ENCODE measurements at places on chromosomes 3 and 15. TPM values are rescaled to one million over a fixed set of nuclear protein-coding genes. Genes with fewer than 3 reads are reported as not detected.

The SKOR1 gene
- 20.1 TPM for polyA plus RNA-seq

The RBPMS2 gene
- 4.0 TPM for polyA plus RNA-seq

The ARNT2 gene
- 130 TPM for polyA plus RNA-seq

The POLG gene
- 44.7 TPM for polyA plus RNA-seq

The ANKDD1A gene
- 21.0 TPM for polyA plus RNA-seq

The GPR27 gene
- 32.9 TPM for polyA plus RNA-seq

The CCDC39 gene
- 8.4 TPM for polyA plus RNA-seq

The TMEM212 gene
- 0.57 TPM for polyA plus RNA-seq

The RBMS3 gene
- polyA plus RNA-seq, result 35.4 TPM

The ACKR2 gene
- 0.65 TPM for polyA plus RNA-seq

The PIF1 gene
- 8.5 TPM for polyA plus RNA-seq

The CTXND1 gene
- polyA plus RNA-seq, result 18.2 TPM

The EAF2 gene
- 5.2 TPM for polyA plus RNA-seq

The CCPG1 gene
- polyA plus RNA-seq, result 43.6 TPM

The HRH1 gene
- 10.4 TPM for polyA plus RNA-seq

The ASB14 gene
- polyA plus RNA-seq, result 0.62 TPM

The GREM1 gene
- 1.9 TPM for polyA plus RNA-seq

The PBRM1 gene
- 46.9 TPM for polyA plus RNA-seq

The GPR160 gene
- polyA plus RNA-seq, result 2.3 TPM

The UCN2 gene
- polyA plus RNA-seq, result 0.32 TPM

The KBTBD8 gene
- 4.6 TPM for polyA plus RNA-seq

The SNAP23 gene
- 40.2 TPM for polyA plus RNA-seq

The RTP1 gene
- polyA plus RNA-seq, result 1.1 TPM

The RHOV gene
- 12.2 TPM for polyA plus RNA-seq

The SPATA12 gene
- not detected for polyA plus RNA-seq

The GP5 gene
- polyA plus RNA-seq, result 0.29 TPM

The EPHB3 gene
- polyA plus RNA-seq, result 35.2 TPM

The PIGZ gene
- 15.0 TPM for polyA plus RNA-seq

The CPN2 gene
- not detected for polyA plus RNA-seq

The BFSP2 gene
- not detected for polyA plus RNA-seq

The AGTR1 gene
- 1.6 TPM for polyA plus RNA-seq

The GDPGP1 gene
- polyA plus RNA-seq, result 7.8 TPM

The ATP13A5 gene
- 2.6 TPM for polyA plus RNA-seq

The EFHB gene
- 7.4 TPM for polyA plus RNA-seq

The RASL12 gene
- polyA plus RNA-seq, result 6.4 TPM

The LCTL gene
- polyA plus RNA-seq, result 0.43 TPM

The DAZL gene
- polyA plus RNA-seq, result 0.08 TPM

The P4HTM gene
- 82.7 TPM for polyA plus RNA-seq

The ZPLD1 gene
- 0.06 TPM for polyA plus RNA-seq

The SLC2A2 gene
- 0.10 TPM for polyA plus RNA-seq

The MTFMT gene
- polyA plus RNA-seq, result 17.5 TPM

The OR5K2 gene
- not detected for polyA plus RNA-seq
